ENCODE measurements at places on chromosomes 2 and 18.

DNA sequence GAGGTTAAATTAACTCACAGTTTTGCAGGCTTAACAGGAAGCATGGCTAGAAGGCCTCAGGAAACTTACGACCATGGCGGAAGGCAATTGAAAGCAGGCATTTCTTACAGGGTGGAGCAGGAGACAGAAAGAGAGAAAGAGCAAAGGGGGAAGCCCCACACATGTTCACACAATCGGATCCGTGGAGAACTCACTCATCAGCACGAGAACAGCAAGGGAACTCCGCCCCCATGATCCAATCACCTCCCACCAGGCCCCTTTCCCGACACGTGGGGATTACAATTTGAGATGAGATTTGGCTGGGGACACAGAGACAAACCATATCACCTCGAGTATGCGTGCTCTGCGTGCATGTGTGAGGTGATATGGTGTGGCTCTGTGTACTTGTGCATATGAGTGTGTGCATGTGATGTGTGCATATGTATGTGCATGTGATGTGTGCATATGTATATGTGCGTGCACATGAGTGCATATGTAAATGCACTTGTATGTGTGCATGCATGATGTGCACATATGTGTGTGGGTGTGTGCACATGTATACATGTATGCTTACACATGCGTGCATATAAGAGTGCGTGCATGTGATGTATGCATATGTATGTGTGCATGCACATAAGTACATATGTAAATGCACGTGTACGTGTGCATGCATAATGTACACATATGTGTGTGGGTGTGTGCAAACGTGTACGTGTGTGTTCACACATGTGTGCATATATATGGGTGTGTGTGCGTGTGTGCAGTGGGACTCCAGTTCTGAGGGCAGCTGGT lies 108.7 kb upstream of the HDAC4 start:
- no peak for DNase-seq

GRCh38 chr2:105848367-105848766 lies 103.7 kb downstream of the NCK2 start:
- DNase-seq, result no peak

DNA sequence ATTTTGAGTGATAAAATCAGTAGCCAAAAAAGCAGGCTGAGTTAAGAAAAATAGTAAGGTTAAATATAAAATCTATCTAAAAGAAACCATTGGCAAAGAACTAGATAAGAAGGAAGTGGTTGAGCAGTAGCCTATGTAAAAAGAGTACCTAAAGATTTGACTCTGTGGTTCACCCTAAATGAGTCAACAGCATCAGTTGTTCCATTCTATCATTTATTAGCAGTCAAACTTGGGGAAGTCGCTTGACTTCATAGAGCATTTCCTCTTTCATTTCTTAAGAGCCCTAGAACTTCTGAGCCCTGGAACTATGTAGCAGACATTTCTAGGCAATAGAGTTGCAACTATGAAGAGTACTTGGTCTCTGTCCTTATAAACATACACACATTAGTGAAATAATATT lies 381.7 kb downstream of the NUP35 start:
- DNase-seq, result no peak

- no peak for DNase-seq
Observed at GRCh38 chr18:22687892-22688680, 245.0 kb upstream of the RBBP8 start.

- no peak for DNase-seq
Observed at GRCh38 chr18:9065864-9066263, 36.6 kb upstream of the NDUFV2 start.

GRCh38 chr2:74856004-74856578 lies 22.2 kb downstream of the HK2 start:
- DNase-seq, result no peak

DNA sequence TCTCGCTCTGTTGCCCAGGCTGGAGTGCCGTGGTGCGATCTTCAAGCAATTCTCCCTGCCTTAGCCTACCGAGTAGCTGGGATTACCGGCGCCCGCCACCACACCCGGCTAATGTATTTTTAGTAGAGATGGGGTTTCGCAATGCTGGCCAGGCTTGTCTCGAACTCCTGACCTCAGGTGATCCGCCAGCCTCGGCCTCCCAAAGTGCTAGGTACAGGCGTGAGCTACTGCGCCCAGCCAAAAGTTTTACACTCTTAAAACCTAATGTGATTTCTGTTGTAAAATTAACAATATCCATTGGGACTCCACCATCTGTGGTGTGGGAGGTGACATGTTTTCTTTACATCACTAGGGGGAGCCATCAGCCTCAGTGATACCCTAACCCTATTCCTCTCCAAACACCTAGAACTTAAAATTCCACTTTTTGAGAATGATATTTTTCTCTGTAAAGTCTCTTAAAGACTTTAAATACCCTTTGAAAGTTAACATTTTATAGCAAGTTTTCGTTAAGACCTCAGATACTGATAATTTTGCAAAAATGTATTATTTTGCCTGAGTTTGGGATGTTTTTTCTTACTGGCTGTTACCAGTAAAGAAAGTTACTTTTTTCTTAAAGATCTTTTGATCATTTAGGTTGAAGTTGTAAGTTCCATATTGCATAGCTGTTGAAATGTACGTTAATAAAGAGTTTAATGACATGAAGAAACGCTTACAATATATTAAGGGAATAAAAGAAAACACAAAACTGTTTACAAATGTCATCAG lies 11.6 kb upstream of the EIF2AK2 start:
- DNase-seq, result peak; percentile 38

GRCh38 chr2:69057660-69058059 lies 44.7 kb downstream of the ANTXR1 start:
- no peak for DNase-seq

GRCh38 chr2:71235930-71236587 lies 9.2 kb upstream of the PAIP2B start:
- DNase-seq, result no peak

GRCh38 chr2:83531206-83531826 lies 927.8 kb downstream of the SUCLG1 start:
- DNase-seq, result no peak

DNA sequence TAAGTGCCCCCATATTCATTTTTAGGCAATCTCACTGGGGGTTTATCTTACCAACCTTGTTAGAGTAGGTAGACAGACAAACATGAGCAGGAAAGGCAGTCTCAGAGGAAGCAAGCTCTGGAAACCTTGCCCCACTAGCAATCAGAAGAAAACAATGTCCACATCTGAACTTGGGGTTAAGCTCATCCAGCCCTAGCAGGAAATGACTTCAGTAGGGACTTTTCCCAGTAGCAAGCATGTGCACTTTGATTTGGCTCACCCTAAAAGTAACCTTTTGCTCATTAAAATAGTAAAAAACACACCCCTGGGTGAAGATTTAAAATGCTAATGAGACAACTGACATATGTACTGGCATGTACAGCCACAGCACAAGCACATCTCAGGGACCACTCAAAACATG lies 175.5 kb downstream of the AKAIN1 start:
- no peak for DNase-seq

- DNase-seq, result peak; percentile 37
Observed at GRCh38 chr2:1817256-1818051, 73.1 kb upstream of the PXDN start.

DNA sequence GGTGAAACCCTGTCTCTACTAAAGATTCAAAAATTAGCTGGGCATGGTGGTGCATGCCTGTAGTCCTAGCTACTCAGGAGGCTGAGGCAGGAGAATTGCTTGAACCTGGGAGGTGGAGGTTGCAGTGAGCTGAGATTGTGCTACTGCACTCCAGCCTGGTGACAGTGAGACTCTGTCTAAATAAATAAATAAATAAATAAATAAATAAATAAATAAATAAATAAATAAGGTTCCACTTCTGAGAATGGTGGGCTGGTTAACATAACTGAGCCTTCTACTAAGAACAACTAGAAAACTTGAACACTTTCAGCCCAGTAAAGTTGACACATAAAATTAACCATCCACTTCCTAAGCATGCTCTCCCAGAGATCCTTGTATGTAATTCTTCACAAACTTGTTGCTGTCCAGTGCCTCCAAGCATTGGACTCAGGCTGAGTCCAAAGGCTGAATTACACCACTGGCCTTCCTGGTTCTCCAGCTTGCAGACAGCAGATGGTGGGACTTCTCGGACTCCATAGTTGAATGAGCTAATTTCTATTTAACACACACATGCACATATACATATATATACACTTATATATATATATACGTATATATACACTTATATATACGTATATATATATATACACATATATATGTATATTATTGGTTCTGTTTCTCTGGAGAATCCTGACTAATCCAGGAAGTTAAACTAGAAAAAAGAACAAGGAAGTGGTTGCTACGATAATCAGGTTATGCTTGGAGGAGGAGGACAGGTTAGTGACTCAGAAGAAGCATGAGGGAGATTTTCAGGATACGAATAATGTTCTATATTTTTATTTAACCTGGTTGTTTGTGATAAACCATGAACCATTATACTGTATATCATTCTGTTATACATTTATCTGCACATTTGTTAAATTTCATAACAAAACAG lies 348.8 kb downstream of the METTL4 start:
- peak; percentile 7 for DNase-seq

DNA sequence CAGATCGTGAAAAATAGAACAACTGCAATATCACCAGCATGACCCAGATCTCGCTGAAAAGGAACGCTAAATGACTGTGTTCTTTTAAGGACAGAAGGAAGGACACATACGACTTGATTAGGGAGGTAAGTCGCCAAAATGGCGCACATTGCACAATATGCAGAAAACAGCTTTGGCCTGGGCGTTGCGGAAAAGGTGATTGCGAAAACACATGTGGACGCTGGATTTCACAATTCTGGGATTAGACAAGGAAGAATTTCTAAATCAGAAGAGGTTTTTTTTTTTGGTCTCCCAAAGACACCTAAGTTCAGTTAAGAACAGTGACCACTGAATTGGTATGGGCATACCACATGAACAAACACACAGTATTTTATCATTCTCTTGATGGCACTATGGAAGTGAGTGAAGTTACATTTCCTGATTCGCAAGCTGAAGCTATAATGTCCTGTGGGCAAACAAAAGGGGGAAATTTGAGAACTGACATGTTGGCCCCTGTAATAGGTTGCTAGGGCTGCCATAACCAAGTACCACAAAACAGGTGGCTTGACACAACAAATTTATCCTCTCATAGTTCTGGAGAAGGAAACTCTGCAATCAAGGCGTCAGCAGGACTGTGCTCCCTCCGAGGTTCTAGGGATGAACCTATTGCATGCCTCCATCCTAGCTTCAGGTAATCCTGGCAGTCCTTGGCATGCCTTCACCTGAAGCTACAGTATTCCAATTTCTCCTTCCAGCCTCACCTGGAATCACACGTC lies 25.8 kb upstream of the ERICH2 start:
- no peak for DNase-seq

- DNase-seq, result no peak
Observed at GRCh38 chr2:133432778-133433177, 135.5 kb downstream of the NCKAP5 start.

GRCh38 chr18:10477121-10477862 lies 22.9 kb downstream of the APCDD1 start:
- DNase-seq, result no peak

- DNase-seq, result no peak
Observed at GRCh38 chr2:232632904-232633412, 446 bp upstream of the EFHD1 start.

- no peak for DNase-seq
Observed at GRCh38 chr2:154995361-154995760, 296.9 kb downstream of the KCNJ3 start.

- DNase-seq, result peak; percentile 56
Observed at GRCh38 chr2:161134547-161135518, 25.4 kb upstream of the TANK start.

DNA sequence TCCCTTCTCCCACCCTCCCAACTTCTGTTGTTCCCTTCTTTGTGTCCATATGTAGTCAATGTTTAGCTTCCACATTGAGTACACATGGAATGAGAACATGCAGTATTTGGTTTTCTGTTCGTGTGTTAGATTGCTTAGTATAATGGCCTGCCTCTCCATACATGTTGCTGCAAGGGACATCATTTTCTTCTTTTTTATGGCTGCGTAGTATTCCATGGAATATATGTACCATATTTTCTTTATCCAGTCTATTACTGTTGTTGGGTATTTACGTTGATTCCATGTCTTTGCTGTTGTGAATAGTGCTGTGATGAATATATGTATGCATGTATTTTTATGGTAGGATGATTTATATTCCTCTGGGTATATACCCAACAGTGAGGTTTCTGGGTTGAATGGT lies 42.0 kb downstream of the NUP35 start:
- no peak for DNase-seq

DNA sequence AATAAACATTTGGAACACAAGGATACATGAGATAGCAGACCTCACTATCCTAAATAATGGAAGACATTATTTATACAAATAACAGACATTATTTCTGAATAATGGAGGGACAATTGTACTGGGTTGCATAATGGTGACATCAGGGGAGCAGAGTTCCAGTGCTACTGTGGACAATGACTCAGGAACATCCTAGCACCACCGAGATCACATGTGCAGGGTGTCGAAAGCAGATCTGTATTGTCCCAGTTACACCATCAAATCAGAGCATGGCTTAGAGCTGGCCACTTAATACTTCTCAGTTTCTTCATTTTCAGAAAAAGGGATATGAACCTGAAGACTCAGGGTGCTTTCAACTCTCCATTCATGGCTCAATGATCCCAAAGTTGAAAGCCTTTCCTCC lies 249.1 kb upstream of the RBMS1 start:
- DNase-seq, result no peak

DNA sequence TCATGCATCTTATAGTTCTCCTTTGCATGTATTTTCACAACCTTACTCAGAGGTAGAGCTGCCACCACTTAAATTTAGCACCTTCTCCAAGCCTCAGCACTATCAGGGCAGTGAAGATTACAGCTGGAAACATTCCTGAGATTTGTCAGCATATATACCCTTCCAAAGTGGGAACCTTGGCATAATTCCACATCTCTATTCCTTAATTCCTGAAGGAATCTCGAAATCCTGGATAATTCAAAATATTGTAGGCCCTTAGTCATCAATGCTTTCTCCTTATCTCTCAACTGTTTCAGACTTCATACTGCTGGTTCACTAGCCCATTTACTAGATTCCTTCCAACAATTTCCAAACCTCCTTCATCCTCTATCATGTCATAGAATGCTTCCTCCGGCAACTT lies 87.4 kb downstream of the ITSN2 start:
- no peak for DNase-seq

DNA sequence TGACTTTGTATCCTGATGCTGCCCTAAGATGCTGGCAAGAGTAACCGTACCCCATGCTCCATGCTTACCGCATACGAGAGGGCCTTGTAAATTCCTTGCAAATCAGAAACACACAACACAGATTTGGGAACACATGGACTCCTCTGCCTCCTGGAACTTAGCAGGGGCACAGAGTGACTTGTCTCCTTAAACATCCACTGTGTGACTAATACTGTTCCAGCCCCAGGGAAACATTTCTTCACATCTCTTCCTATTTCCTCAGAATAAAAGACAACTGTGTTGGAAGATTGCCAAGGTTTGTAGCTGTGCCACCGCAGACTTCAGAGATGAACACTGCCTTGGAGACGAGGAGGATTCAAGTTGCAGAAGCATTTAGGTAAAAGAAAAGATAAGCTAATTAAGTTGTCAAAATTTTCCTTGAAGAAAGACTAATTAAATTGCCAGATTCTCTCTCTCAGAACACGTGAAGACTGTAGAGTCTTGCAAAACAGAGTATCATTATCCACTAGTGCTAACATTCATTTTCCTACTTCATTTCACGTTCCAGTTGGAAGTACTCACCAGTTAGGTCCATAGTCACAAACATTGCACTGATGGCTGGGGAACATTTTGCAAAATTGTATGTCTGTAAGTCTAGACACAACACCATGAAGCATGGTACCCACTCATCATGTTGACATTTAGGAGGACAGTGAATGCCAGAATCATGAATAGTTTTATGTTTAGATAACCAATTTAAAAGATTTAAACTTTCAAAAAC lies 188.8 kb downstream of the TSN start:
- no peak for DNase-seq

Data from kidney glomerular epithelial cell (primary cell).